Activated CD4-positive, alpha-beta T cell treated with anti-CD3 and anti-CD28 coated beads, Interleukin-2, amount 10 ng/mL, durations not matched to agents 24 days and 14 days (primary cell): ENCODE measurements at places on chromosomes 7 and 10. TPM values are rescaled to one million over a fixed set of nuclear protein-coding genes. Genes with fewer than 3 reads are reported as not detected.

The EN2 gene
- not detected in 2 replicates for total RNA-seq

The POLR1F gene
- 34.7 and 41.8 TPM in 2 replicates for total RNA-seq

The C10orf53 gene
- not detected in 2 replicates for total RNA-seq

The SORCS1 gene
- not detected in 2 replicates for total RNA-seq

The WNT16 gene
- not detected in 2 replicates for total RNA-seq

The ASB15 gene
- not detected in 2 replicates for total RNA-seq
